Left renal pelvis (tissue), 4 donors: ENCODE measurements at places on chromosomes 11 and 22. TPM values are rescaled to one million over a fixed set of nuclear protein-coding genes. Genes with fewer than 3 reads are reported as not detected.

- no peak for DNase-seq
Measured at GRCh38 chr11:69562302-69562701, 78.7 kb upstream of the CCND1 start.

- DNase-seq = no peak
Measured at GRCh38 chr22:24285245-24285644, 14.6 kb downstream of the SPECC1L start.

GRCh38 chr11:67269401-67270255, 3.4 kb downstream of the GRK2 start:
- DNase-seq = no peak

DNA sequence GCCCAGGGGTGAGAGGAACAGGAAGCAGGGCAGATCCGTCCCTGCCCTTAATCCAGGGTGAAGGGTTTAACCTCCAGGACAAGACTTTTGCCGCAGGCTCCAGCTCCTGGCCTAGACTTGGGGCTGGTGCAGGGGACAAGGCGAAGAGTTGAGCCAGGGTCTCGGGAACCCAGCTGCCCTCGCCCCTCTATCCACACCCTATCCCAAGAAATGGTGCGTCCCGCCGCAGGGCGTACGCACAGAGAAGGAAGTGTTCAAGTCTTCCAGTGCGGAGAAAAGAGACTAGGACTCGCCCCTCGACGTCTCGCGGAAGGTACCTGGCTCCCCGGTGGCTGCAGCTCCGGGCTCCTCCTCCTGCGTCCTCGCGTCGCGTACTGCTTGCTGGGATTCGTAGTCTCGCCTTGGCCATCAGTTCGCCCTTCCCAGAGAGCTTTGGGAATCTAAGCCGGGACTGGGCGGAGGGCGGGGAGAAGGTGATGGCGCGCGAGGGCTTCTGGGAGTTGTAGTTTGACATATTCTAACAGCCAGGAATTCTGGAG, at the start of gene ZMAT5:
TSS of gene ZMAT5 (minus strand) at position 376 of the 539 bp plus-strand sequence. CDS start 18,463 bp downstream, outside the sequence.
- peak; percentile 92 for DNase-seq

DNA sequence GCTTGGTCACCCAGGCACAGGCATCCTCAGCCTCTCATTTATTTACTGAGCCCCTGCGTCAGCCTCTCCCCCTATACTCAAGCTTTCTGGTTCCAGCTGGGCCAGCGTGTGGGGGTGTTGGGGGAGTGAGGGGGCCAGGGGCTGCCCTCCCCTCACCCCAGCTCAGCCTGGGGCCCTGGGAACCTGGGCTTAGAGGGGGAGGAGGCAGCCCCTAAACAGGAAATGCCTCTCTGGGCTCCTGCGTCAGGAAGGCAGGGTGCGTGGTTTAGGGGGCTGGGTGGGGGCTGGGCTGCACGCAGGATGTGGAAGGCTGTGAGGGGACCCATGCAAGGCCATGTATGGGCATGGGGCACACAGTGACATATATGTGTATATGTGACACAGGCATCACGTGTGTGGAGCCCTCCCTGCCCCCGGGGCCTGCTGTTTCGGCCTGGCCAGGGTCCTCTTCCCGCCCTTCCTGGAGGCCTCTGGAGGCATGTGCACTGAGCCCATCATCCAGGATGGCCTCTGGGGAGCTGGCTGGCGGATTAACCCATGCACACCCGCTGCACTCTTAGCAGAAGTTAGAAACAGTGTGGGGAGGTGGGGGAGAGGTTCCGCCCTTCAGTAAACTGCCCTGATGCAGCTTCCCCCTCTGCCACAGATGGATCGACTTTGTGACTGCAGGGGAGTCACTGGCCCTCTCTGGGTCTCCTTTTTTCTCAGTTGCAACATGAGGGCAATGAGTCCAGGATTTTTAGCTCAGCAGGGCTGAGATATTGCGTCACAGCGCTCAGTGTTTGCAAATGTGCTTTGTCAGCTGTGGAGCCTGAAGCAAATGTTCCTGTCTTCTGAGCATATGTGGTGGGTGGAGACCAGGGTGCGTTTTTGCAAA, 1.1 kb upstream of the CD248 start:
- DNase-seq = no peak

Gene TRPM5
- polyA plus RNA-seq = 5.6 TPM

DNA sequence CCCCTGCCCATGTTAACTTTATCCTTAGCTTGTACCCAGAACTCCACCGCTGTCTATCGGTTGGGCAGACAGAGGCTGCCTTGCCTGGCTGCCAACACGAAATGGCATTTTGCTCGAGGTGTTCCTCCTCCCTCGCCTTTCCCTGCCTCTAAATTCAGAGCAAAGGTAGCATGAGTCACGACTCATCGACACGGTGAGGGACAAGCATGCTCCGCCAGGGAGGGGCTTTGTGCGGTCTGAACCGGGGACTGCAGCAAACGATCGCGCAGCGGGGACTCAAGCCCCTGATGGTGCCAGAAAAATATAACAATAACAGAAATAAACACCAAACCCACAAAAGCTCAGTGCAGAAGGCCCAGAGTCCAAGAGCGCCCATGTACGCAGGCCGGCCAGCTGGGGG, 52.3 kb downstream of the RTL6 start:
- DNase-seq = no peak

Gene OR52E8
- not detected for polyA plus RNA-seq
